ENCODE measurements at places on chromosomes 12 and 14.

GRCh38 chr14:59356767-59357166 lies 108.4 kb downstream of the GPR135 start:
- DNase-seq, result no peak

GRCh38 chr12:3204730-3205531 lies 127.8 kb downstream of the TSPAN9 start:
- no peak for DNase-seq

- no peak for DNase-seq
Observed at GRCh38 chr14:69880893-69881292, 1.7 kb downstream of the SMOC1 start.

- DNase-seq, result no peak
Observed at GRCh38 chr12:46818642-46819041, 7.2 kb downstream of the SLC38A4 start.

GRCh38 chr12:78118036-78118435 lies 287.3 kb downstream of the NAV3 start:
- DNase-seq, result no peak

GRCh38 chr14:99803106-99803775 lies 10.0 kb downstream of the EML1 start:
- no peak for DNase-seq

- no peak for DNase-seq
Observed at GRCh38 chr12:52876372-52876771, 27.6 kb upstream of the KRT78 start.

DNA sequence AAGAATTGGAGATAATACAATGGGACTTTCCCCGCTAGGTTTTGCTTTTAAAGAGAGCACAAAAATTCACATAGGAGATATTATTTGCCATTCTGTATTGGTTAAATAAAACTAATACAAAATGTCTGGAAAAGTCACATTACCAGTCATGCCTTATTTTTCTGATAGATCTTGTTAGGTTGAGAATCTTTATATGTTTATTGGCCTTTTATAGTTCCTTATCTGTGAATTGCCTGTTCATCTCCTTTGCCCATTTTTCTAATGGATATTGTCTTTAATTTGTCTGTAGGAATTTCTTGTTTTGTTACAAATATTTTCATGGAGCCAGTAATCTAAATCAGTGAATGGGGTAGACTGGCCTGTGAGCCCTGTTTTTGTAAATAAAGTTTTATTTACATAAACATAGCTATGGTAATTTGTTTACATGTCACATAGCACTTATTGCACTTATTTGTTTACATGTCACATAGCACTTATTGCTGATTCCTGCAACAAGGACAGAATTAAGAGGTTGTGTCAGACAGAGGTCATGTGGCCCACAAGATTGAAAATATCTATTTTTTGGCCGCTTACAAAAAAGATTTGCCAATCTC lies 65.0 kb downstream of the ATF7IP start:
- no peak for DNase-seq

Measured in stimulated activated CD4-positive, alpha-beta T cell treated with anti-CD3 and anti-CD28 coated beads, Interleukin-1b, Interleukin-23, amount 100 ng/mL, for 4 hours (primary cell).